ENCODE measurements at places on chromosomes 16 and 17. TPM values are rescaled to one million over a fixed set of nuclear protein-coding genes. Genes with fewer than 3 reads are reported as not detected.

- DNase-seq: no peak
Observed at GRCh38 chr16:23195366-23195978, 12.9 kb downstream of the SCNN1G start.

- no peak for DNase-seq
Observed at GRCh38 chr17:5942687-5943086, 127.5 kb upstream of the WSCD1 start.

DNA sequence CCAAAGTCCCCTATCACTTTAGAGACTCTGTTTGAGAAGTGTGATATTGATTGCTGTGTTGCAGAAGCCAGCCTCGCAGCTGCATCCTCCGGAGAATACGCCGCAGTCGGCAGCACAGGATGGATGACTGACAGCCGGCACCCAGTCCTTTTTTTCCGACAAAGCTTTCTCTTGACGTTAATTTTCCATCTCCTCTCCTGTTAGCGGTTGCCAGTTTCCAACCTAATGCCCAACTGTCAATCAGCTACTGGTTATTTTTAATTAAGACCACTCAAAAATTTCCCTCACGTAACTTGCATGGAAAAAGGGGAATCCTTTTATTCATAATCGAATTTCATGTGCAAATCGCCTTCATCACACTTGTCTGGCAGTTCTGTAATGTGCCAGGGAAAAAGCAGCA lies 953.9 kb downstream of the CDH11 start:
- no peak for DNase-seq

DNA sequence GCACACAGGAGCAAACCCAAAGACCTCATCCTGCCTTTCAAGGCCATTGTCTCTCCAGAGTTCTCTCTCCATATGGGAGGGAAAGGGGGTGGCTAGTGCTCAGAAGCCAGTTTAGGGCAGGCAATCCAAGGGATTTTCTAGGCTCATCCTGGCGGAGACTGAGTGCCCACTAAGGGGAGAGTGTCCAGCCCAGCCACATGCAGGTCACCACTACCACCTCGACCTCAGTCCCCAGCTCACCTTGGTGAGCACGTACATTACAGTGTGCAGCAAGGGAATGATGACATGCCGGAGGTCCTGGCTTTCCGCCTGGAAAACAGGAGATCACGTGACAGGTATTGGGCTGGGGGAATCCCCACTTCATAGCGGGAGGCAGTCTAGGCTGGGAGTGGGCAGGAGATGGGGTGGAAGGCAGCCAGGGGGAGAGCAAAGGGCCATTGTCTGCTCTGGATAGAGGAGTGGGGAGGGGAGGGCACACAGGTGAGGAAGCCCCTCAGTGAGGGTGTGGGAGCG lies 29.9 kb downstream of the PIK3R6 start:
- DNase-seq: no peak

DNA sequence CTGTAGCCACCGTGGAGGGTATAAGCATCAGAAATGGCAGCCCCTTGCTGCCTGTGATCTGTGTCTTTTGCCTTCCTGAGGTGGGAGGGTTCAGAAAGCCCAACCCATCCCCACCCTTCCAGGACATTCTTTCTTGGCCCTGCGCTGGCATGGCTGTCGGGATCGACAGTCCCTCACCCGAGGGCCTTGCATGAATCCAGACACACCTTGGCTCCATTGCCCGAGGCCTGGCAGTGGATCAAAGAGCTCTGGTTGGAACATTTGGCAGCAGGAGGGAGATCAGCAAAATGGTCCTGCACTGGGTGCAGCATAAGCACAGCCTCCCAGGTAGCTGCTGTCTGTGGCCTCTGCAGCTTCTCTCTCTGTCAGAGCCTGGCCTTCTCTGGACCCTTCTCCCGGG lies 246.6 kb upstream of the MAF start:
- DNase-seq: no peak

GRCh38 chr17:81859906-81860755 lies at the start of gene P4HB:
Gene P4HB (minus strand): TSS chr17:81860535. CDS start chr17:81860471, 64 bp downstream.
- no peak for DNase-seq

- DNase-seq: no peak
Observed at GRCh38 chr17:30556374-30557332, 79.4 kb downstream of the GOSR1 start.

- DNase-seq: peak; percentile 12
Observed at GRCh38 chr16:85735225-85735635, 15.7 kb downstream of the C16orf74 start.

DNA sequence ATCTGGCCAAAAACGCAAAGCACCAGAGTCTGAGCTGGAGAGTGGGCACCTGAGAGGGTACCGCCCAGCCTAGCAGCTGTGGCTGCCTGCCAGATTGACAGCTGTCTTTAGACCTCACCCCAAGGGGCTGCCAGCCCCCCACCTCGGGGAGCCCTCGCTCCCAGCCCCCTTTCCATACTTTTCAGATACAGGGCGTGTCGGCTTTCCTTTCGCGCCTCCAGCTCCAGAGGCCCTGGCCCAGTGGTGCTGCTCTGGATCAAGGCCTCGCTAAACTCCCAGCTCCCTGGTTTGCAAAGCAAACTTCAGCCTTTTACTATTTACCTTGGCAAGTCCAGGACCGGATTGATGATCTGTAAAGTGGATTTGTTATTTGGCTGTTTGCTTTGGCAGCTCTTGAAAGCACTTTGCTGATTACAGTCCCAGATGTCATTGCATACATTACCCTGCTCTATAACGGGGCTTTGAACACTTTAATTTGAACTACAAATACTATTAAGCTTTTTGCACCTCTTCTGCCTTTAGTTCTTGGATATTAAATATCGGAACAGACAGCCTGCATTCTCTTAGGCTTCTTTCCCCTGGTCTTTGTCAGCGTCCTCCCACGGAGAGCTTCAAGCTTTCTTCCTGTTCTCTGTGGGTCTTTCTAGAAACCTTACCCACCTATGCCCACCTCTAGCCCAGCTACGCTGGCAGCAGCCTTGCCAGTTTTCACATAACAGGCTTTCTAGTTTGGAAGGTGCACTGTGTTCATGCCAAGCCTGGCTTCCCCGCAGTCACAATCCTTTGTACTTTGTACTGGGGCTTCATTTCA lies 63.6 kb upstream of the TBX2 start:
- no peak for DNase-seq

- peak; percentile 61 for DNase-seq
Observed at GRCh38 chr16:58501242-58502131, 1.5 kb downstream of the NDRG4 start.

- no peak for DNase-seq
Observed at GRCh38 chr16:78890373-78890895, 710.1 kb downstream of the MAF start.

- DNase-seq: no peak
Observed at GRCh38 chr16:85502357-85502756, 110.8 kb upstream of the GSE1 start.

- DNase-seq: no peak
Observed at GRCh38 chr16:3787924-3788661, 70.8 kb upstream of the TRAP1 start.

- DNase-seq: no peak
Observed at GRCh38 chr16:66911801-66912200, 6.9 kb downstream of the CDH16 start.

GRCh38 chr17:8859027-8859803 lies 8.3 kb downstream of the PIK3R6 start:
- DNase-seq: no peak

DNA sequence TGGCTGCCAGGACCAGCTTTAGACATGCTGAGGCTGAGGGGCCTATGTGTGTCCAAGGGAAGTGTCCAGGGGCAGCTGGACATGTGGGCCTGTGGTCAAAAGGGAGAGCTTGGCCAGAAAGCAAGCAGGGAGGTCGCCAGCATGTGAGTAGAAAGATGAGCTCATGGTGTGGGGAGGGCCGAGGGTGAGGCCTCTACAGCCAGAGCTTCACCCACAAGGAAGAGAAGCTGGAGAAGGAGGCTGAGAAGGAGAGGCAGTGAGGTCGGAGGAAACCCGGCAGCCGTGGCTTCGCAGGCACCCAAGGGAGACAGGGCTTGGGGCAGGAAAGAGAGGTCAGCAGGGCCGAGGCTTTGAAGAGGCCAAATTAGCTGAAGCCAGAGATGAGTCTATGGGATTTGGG lies 4.0 kb upstream of the HSD11B2 start:
- no peak for DNase-seq

DNA sequence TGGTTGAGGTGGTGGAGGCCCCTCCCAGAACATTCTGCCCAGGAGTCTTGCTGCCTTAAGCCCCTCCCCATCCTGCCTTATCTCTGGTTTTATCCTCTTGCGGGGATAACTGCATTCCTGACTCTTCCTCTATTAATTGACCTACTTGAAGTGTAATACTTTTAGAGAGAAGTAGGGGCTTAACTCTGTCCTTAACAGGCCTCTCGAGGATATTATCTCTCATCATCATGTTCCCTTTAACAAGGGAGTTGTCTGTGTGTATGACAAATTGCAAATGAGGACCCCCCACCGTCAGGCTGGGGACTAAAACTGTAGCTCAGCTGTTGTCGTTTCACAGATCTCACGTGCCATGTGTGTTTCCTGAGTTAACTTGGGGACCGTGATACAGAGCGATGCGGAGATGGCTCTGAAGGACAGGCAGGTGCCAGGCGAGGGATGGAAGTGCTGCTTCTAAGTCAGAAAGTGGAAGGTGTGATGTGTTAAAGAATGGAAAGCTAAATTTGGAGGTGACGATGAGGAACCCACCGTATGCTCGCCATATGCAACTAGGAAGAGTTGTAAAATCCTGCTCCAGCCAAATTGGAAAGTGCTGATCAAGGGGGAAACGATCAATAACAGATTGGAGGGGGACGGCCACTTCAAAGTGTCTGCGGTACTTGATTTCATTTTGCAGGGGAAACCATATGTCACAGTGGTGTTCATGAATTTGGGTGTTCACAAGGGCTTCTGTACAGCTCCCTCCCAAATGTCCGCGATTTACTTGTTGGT lies 106.3 kb downstream of the RPTOR start:
- DNase-seq: no peak

DNA sequence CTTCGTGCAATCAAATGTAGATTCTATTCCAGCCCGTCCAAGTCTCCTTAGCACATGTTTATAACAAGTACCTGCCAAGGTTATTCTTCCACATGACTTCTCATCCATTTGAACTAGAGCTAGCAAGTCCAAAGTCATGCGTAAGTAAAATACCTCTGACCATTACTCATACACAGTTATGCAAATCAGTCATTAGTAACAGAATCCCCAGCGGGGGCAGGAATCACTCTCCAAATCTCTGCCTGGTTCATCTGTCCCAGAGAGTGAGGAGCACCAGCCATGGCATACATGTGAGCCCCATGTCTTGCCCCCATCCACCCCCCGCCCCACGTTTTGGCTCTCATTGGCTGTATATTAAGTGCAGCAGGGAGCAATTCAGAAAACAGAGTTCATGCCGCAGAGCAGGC lies 27.7 kb downstream of the SRL start:
- no peak for DNase-seq

DNA sequence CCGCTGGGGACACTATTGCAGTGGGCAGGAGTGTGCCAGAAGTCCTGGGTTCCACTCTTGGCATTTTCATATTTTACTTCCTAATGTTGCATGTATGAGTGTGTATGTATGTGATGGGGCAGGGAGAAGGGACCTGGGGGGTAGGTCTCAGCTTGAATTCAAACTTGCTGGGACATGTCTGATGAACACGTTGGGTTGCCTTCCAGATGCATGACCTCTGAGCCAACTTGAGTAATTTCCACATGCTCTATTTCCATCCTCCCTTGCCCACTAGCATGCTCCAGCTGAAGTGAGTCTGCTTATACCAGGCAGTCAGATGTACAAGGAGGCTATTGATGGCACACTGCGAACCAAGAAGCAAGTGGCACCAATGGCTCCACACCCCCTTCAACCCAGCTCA lies 32.9 kb upstream of the SRSF1 start:
- DNase-seq: no peak

GRCh38 chr16:72112452-72112792 lies 18.8 kb downstream of the DHX38 start:
- DNase-seq: no peak

GRCh38 chr17:50237901-50238300 lies 36.4 kb upstream of the TMEM92 start:
- DNase-seq: no peak

Gene FGF11
- 1.7 TPM for total RNA-seq

Gene RDM1
- not detected for total RNA-seq

Gene SLC9A5
- 2.0 TPM for total RNA-seq

Gene RAB37
- total RNA-seq: 33.7 TPM

Gene NPIPB2
- 8.0 TPM for total RNA-seq

Gene CDK5RAP3
- 220 TPM for total RNA-seq

Gene MPP2
- 9.6 TPM for total RNA-seq

Gene KCTD11
- total RNA-seq: 1.8 TPM

Gene CA7
- total RNA-seq: not detected

Gene ABCC12
- total RNA-seq: not detected

Gene KREMEN2
- not detected for total RNA-seq

Gene SNX11
- 16.3 TPM for total RNA-seq

Gene SRCIN1
- 0.47 TPM for total RNA-seq

Gene CTRL
- total RNA-seq: 18.6 TPM

Gene MEIOC
- not detected for total RNA-seq

Gene KRTAP4-1
- not detected for total RNA-seq

Gene MRPL10
- total RNA-seq: 69.7 TPM

Data from CD8-positive, alpha-beta T cell (primary cell).